Renal pelvis (tissue), 12 donors: ENCODE measurements at places on chromosomes 3 and 15. TPM values are rescaled to one million over a fixed set of nuclear protein-coding genes. Genes with fewer than 3 reads are reported as not detected.

DNA sequence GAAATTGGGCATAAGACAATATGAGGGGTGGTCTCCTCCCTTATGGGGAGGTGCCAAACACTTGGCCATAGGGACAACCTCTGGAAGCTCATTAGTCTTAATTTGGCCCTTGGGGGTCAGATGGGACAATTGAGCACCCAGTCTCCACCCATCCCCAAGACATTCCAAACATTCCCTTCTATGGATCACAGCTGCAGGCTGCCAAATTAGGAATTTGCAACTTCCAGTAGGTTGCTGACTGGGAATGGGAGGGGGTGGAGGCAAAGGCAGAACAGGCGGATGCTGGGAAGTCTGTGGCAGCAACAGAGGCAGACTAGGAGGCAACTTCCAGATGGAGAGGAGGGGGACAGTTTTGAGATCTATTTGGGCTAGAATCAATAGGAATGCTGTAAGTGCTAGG is 1.4 kb upstream of the PDHB start:
- DNase-seq, result no peak

- no peak for DNase-seq
These were observed 602.1 kb downstream of the MAGI1 start for GRCh38 chr3:65436580-65436979.

DNA sequence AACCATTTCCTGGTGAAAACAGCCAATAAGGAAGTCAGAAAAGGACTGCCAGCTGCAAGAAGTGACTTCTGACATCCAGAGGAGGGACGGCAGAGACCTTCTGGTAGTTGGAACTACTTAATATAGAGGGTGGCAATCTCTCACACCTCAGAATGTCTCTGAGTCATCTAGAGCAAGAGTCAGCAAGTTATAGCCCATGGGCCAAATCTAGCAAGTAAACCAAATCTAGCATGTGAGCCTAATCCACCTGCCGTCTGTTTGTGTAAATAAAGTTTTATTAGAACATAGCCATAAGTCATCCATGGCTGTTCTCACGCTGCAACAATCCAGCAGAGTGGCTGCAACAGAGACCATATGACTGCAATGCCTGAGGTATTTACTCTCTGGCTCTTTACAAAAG is 160.5 kb upstream of the NR2E3 start:
- DNase-seq, result no peak

- DNase-seq, result no peak
These were observed 23.4 kb downstream of the PARP16 start for GRCh38 chr15:65263313-65263712.

DNA sequence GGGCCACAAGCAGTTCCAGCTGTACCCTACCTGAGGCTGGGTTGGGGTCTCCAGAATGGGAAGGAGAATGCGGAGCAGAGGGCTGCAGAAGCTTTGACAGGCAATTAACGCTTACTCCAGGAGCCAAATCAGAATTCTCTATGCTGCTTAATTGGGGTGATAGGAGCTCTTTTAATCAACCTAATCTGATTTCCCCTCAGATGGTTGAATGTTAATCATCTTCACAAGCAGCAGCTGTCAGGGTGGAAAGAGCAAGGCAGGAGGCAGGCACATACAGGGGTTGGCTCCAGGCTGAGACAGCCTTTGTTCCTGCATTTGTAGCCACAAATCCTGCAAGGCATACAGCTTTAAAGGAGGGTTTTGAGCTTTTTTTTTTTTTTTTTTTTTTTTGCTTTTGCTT is 2.6 kb downstream of the CILP start:
- DNase-seq, result no peak

- DNase-seq, result no peak
These were observed 2.0 kb upstream of the CEMIP start for GRCh38 chr15:80777137-80777536.

DNA sequence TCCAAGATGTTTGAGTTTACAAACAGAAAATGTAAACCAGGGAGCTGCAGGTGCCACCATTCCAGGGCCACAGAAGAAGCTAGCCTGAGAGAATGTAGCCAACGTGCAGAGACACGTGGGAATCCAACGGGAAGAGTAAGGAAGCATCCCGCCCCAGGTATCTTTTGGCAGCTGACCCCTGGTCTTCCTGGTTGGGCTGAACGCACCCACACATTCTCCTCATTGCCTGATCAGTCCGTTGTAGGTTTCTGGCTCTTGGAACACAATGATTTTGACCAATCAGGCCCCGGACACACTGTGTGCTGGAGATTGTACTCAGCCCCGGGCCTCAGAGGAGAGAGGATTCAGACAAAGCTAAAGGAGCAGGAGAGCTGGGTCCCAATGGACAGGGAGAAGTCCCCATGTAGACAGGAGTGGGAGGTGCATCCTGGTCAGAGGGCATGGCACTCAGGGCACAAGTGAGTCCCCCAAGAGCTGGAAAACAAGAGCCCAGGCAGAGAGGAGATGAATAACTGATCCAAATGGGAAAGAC is 102.3 kb downstream of the TPRA1 start:
- no peak for DNase-seq

The ZNF35 gene
- polyA plus RNA-seq, result 12.1 TPM

The LRRIQ4 gene
- not detected for polyA plus RNA-seq
